ENCODE measurements at places on chromosomes 5 and 9.
A peak's percentile ranks its signal among the peaks of the same experiment; 100 is the strongest.

- DNase-seq, result peak; percentile 96
Measured at GRCh38 chr5:90558344-90559192, at the start of gene ADGRV1. TSS of gene ADGRV1 (plus strand) at chr5:90558797. CDS start at chr5:90558896, 99 bp downstream.

- DNase-seq, result no peak
Measured at GRCh38 chr5:10023494-10023893, 226.2 kb downstream of the ATPSCKMT start.

DNA sequence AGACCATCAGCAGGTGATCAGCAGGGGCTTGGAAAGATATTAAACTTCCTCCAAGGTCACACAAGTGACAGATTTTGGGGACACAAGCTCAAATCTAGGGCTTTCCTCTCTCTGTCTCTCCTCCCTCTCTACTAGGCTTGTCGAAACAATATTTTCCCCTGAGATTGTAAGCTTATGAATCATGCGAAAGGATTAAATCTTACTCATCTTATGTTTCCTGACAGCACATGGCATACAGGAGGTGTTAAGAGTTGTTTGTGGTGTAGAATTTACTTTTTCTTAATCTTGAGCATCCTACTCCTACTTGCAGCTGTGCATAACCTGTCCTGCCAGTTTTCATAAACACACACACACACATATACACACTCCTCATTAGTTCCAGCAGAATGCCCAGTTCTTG is 186.3 kb downstream of the MARCHF11 start:
- peak; percentile 6 for DNase-seq

GRCh38 chr5:37936091-37936490 is 96.2 kb upstream of the GDNF start:
- no peak for DNase-seq

- DNase-seq, result no peak
Measured at GRCh38 chr9:134253606-134254205, 72.5 kb upstream of the RXRA start.

DNA sequence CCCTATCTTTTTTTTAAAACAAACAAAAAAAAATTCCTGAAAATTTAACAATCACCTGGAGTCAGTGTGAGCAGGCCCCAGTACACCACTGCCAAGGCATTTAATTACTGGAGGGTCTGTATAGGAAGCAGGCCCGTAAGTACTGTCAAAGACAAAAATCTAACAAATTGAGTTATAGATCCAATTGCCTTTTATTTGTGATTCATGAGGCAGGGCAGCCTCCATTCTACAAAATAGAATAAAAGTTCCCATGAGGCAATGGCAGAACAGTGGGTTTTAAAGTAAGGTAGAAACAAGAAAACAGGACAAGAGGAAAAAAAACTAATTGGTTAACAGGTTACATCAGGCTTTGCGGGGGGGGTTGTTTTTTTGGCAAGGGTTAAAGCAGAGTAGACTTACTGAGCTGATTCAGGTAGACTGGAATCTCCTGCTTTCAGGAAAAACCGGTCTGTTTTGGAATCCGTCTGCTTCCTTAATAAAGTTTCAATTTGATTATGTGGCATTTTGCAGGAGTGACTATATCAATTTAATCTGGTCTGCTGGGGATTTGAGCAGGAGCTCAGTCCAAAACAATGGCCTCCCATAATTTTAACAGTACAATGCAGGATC is 48.9 kb downstream of the AUH start:
- no peak for DNase-seq

DNA sequence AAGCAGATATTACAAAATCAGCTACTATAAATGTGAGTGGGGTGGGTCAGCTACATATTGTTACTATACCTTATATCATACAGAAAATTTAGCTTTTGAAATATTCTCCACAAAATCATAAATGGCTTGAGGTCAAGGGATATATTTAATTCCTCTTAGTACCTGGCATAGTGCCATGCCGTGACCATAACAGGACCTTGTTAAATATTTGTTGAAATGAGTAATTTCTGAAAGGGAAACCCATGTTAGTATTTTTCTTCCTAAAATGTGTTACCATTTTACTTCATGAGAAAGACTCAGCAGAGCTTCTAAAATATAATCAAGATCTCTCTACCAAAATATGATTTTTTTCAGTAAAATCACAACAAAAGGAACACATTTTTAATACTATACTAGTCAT is 14.8 kb downstream of the ATP10B start:
- no peak for DNase-seq

DNA sequence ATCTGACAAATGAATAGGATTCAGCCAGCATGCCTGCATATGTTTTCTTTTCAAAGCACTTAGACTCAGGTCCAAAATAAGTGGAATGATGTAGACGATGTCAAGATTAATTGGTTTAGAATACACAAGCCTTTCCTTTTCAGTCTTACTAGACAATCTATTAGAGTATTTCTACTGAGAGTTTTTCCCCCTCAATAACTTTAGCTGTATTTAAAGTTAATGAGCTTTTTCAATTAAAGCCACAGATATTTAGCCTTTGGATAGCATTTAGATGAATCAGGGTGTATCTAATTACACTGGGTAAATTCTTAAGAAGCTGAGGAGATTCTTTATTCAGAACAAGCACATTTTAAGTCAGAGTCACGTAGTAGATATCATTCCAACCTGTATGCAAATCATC is 198.7 kb upstream of the MPDZ start:
- no peak for DNase-seq
